Epithelial cell of alveolus of lung (primary cell): ENCODE measurements at places on chromosomes 13 and 19. TPM values are rescaled to one million over a fixed set of nuclear protein-coding genes. Genes with fewer than 3 reads are reported as not detected.

The MCEMP1 gene
- total RNA-seq, result not detected in 2 replicates

The OR7A5 gene
- 0.16 TPM in 1 of 2 replicates, not detected in the other for total RNA-seq

The IQCN gene
- total RNA-seq, result 0.13 and 1.6 TPM in 2 replicates

The LILRA6 gene
- total RNA-seq, result not detected in 2 replicates

The EXOC3L2 gene
- 0.24 TPM in 1 of 2 replicates, not detected in the other for total RNA-seq

The CYSLTR2 gene
- total RNA-seq, result 1.6 TPM in 1 of 2 replicates, not detected in the other

The C5AR1 gene
- total RNA-seq, result not detected in 2 replicates

The ZNF701 gene
- 7.5 and 24.4 TPM in 2 replicates for total RNA-seq

The POSTN gene
- 42.8 and 862 TPM in 2 replicates for total RNA-seq

The SPC24 gene
- total RNA-seq, result 14.8 and 48.1 TPM in 2 replicates

The LCP1 gene
- total RNA-seq, result 0.56 and 5.8 TPM in 2 replicates

The SYCN gene
- total RNA-seq, result not detected in 2 replicates

The IGFL2 gene
- total RNA-seq, result not detected in 2 replicates

The TPTE2 gene
- not detected in 2 replicates for total RNA-seq

The PTH2 gene
- not detected in 2 replicates for total RNA-seq

The CEACAM1 gene
- 0.39 TPM in 1 of 2 replicates, not detected in the other for total RNA-seq

The PSG7 gene
- total RNA-seq, result not detected in 2 replicates

The ZNF610 gene
- 1.4 and 13.9 TPM in 2 replicates for total RNA-seq

The ZNF726 gene
- 2.2 and 4.3 TPM in 2 replicates for total RNA-seq

The GAS6 gene
- 67.7 and 141 TPM in 2 replicates for total RNA-seq

The BRME1 gene
- 0.26 TPM in 1 of 2 replicates, not detected in the other for total RNA-seq

The ZNF146 gene
- total RNA-seq, result 65.7 and 108 TPM in 2 replicates

The CLDND2 gene
- not detected in 2 replicates for total RNA-seq

The FREM2 gene
- total RNA-seq, result 0.16 and 0.39 TPM in 2 replicates

The CEACAM8 gene
- total RNA-seq, result not detected in 2 replicates

The ZNF486 gene
- 6.5 and 8.1 TPM in 2 replicates for total RNA-seq

The KLK4 gene
- not detected in 2 replicates for total RNA-seq

The TEKTIP1 gene
- total RNA-seq, result not detected in 2 replicates

The SIGLEC12 gene
- not detected in 2 replicates for total RNA-seq

The PABPC3 gene
- under 0.01 and 0.56 TPM in 2 replicates for total RNA-seq

The TEX29 gene
- total RNA-seq, result not detected in 2 replicates

The FSD1 gene
- 21.2 and 30.5 TPM in 2 replicates for total RNA-seq

The U2AF1L4 gene
- 6.9 and 9.3 TPM in 2 replicates for total RNA-seq
